Osteoblast (primary cell): ENCODE measurements at places on chromosomes 1 and 21.

DNA sequence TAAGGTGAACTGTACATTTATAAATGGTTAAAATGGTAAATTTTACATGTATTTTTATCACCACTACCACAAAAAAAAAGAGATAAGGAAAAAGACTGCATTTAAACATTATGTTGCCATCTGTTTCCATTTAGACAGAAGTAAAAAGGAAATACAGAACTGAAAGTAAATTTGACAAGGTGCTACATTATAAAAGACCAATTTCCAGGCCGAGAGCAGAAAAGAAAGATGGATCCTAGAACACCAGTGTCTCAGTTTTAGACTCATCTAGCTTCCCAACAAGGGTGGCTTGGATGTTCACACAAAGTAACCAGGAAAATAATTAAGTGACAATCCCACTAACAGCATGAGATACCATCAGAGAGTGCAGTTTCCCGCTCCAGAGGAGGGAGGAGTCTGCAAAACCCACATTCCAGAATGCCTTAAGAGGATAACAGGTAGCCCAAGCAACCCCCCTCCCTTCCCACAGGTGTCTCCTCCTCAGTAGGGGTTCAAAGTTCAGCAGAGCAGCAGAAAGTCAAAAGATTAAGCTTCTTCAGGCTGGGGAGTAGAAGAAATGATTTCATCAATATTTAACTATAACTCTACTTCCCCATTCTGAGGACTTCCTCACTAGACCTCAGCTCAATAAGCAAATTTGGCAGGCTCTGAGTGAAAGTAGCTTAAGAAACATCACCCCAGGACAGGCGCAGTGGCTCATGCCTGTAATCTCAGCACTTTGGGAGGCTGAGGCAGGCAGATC lies 11.8 kb downstream of the TPM3 start:
- DNase-seq: no peak

- DNase-seq: peak; percentile 88
Measured at GRCh38 chr1:11714831-11715575, 20.9 kb upstream of the AGTRAP start.

- no peak for DNase-seq
Measured at GRCh38 chr1:206737729-206738201, 32.8 kb upstream of the IL19 start.

GRCh38 chr1:31306278-31306677 lies 9.4 kb downstream of the ZCCHC17 start:
- DNase-seq: peak; percentile 85

DNA sequence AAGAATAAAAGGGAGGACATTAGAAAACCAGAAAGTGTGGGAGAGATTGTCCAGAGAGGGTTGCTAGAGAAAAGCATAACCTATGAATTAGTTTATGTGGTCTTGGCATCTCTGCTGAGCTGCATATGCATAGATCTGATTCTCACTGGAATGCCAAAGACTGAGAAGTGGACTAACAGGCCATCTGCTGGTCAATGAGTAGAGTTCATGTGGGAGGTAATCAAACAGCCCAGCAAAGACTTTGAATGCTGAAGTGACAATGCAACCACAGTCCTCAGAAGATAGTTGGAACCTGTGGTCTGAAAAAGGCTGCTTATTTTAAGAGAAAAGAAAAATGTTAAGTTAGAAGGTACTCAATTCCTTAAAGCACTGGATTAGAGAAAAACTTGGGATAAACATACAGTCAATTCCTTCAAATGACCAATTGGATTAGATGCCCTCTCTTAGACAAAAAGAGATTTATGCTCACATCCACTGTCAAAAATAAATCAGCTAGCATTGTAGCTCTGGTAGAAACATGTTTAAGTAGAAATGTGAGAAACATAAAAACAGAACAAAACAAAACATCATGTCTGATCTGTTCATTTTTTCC lies 382.8 kb downstream of the AMY1C start:
- no peak for DNase-seq

GRCh38 chr21:45970674-45971615 lies 10.6 kb upstream of the COL6A1 start:
- DNase-seq: peak; percentile 94

DNA sequence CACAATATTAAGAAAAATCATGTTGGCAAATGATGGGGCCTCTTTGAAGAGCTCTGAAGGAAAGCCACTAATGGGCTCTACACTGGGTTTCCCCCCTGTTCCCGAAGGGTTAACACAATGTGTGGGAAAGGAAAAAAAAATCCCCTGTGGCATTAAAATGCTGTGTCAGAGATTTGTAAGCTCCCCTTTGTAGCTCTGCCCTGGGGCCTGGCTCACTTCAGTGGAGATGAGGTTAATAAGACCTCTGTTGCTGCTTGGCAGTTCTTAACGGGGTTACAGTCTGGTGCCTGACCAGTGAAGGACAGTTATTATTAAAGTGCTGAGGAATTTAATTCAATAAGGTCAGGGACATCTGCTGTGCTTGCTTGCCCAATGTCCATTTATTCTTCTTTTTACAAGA lies 129.7 kb upstream of the UBE2U start:
- no peak for DNase-seq

- no peak for DNase-seq
Measured at GRCh38 chr1:198612471-198613260, 26.2 kb upstream of the PTPRC start.

DNA sequence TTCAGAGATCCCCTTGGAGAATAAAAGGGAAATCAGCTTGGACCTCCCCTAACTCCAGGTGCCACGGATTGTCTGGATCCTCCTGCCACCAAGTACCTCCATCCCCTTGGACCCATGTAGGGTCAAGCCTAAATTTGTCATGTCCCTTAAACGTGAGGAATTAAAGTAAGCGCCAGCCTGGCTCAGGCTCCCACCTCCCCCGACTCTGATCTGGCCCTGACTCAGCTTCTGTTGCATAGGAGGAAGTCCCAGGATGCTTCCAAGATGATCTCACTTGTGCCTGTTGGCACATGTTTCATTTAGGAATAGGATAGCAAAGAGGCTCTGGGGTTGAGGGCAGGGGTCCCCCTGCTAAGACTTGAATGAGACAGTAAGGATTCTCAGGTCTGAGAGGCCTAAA lies 231.9 kb upstream of the JUN start:
- DNase-seq: peak; percentile 64

- DNase-seq: no peak
Measured at GRCh38 chr21:41453761-41454160, 27.7 kb downstream of the MX1 start.

- DNase-seq: no peak
Measured at GRCh38 chr1:156803086-156803851, 13.4 kb downstream of the SH2D2A start.

- DNase-seq: no peak
Measured at GRCh38 chr1:40245686-40246085, 2.1 kb upstream of the TMCO2 start.

DNA sequence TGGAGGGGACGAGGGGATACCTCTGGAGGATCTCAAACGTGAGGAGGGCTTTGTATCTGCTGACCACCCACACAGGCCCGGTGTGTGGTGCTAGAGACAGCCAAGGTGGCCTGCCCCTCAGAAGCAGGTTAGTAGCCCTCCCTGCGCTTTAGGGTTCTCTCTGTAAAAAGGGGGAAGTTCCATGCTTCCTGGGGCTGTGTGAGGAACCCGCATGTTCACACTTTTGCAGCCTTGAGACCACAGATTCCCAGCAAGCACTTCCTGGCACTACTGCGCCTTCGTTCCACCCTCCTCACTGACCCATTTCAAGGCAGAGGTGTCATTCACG lies 7.9 kb upstream of the GUCA2B start:
- no peak for DNase-seq

DNA sequence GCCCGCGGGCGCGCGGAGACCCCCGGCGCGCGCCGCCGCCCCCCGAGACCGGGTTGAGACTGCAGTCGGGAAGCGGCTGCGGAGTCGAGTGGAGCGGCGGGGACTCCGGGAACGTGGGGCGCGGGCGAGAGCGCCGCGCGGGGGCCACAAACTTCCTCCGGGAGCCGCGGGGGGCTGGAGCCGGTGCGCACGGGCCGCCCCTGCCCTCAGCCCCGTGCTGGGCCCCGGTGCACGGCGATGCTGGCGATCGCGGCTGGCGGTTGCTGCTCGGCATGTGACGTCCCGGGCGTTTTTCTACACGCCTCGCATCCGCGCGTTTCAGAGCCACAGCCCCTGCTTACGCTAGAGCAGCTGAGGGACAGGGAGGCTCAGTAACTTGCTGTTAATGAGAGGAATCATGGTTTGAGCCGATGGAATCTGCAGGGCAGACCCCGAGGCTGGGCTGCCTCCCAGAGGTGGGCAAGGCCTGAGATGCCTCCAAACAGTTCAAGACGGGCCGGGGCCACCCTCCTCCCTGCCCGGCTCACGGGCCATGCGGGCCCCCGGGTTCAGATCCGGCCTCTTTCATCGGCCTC lies 520 bp downstream of the TMEM201 start:
- peak; percentile 92 for DNase-seq

GRCh38 chr1:29269382-29269781 lies 33.1 kb downstream of the PTPRU start:
- no peak for DNase-seq

- peak; percentile 64 for DNase-seq
Measured at GRCh38 chr1:24100945-24101737, 10.8 kb downstream of the MYOM3 start.

DNA sequence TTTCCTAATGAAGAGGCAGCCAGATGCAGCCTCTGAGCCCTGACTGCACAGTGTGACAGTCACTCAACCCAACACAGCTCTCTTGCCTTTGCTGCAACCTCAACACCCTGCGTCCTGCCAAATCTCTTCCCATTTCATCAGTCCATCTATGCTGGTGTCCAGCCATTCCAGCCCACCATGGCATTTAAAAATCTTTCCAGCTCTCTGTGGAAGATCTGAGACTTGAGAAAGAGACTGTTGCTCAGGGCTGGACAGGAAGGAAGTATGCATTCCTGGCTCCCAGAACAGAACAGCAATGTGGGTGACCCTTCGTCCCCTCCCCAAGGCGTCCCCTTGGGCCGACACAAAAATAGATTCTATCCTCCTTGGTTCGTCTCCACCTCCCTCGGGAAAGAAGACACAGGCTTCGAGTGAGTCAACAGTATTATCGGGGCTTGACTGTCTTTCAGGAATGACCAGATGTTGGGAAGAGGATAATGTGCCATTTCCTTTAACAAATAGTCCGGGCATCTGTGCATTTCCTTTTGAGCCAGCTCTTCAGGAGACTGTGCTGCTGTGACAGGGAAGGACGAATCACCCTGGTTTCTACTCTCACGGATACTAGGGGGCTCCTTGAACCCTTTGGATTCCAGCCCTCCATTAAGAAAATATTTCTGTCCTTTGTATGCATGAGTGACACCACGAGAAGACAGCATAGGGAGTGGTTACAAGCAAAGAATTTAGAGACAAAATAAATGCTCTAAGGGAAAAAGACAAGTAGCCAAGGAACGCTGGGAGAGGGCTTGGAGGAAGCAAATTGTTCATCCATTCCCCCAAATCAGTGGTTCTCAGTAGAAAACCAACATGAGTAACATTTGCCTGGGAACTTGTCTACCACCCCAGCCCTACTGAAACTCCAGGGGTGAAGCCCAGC lies 111.4 kb upstream of the CDC42BPA start:
- DNase-seq: no peak

- DNase-seq: no peak
Measured at GRCh38 chr1:73382966-73383365, 815.0 kb downstream of the LRRIQ3 start.

- no peak for DNase-seq
Measured at GRCh38 chr1:244154508-244154871, 103.4 kb downstream of the ZBTB18 start.

- DNase-seq: no peak
Measured at GRCh38 chr1:100891380-100891779, 3.3 kb downstream of the EXTL2 start.

- DNase-seq: peak; percentile 52
Measured at GRCh38 chr21:44357064-44357837, 3.8 kb downstream of the TRPM2 start.

- no peak for DNase-seq
Measured at GRCh38 chr1:116471241-116471640, 98.2 kb downstream of the ATP1A1 start.

GRCh38 chr1:15568387-15569073 lies 16.3 kb downstream of the AGMAT start:
- DNase-seq: no peak

- no peak for DNase-seq
Measured at GRCh38 chr1:168330285-168330684, 49.6 kb downstream of the TBX19 start.

- no peak for DNase-seq
Measured at GRCh38 chr1:206468571-206468970, 1.7 kb upstream of the IKBKE start.

- DNase-seq: no peak
Measured at GRCh38 chr1:220296981-220297380, 24.7 kb upstream of the RAB3GAP2 start.

- DNase-seq: no peak
Measured at GRCh38 chr1:227124473-227124872, 184.4 kb downstream of the COQ8A start.

GRCh38 chr1:98766255-98766654 lies 104.7 kb downstream of the SNX7 start:
- DNase-seq: no peak

GRCh38 chr1:11156441-11156840 lies 32.7 kb upstream of the ANGPTL7 start:
- no peak for DNase-seq

DNA sequence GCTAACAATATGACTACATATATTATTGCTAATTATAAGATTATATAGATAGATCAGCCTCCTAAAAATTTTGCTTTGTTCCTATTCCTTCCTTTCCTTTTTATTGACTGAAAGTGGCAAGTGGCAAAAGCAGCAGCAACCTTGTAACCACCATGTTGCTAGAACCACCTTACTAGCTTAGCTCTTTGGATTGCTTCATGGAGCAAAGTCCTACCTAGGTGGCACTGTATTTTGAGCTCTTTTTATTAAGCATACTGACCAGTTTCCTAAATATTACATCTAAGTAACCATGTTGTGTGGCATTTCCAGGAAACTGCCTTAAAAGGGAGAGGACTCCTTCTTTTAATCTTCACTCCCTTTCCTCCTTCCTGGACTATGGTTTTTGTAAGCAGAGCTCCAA lies 90.8 kb downstream of the UCHL5 start:
- no peak for DNase-seq

GRCh38 chr1:207841901-207842300 lies 69.0 kb downstream of the CD34 start:
- DNase-seq: no peak

DNA sequence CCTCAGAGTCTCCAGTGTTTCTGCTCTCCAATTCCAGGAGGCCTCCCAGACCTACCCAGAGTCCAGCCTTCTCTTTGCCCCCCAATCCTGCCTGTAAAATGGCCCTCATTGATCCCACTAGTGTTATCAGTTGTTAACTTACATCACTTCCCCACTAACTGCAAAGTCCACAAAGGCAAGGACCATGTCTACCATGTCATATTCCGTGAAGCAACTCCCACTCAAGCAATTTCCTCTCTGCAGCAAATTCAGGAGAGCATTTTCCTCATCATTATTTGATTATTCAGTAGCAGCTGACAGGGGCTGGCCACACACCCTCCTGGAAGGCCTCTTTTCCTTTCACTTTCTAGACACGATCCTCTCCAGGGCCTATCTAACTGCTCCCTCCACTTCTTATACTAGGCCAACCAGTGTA lies 153.5 kb downstream of the RERE start:
- no peak for DNase-seq

DNA sequence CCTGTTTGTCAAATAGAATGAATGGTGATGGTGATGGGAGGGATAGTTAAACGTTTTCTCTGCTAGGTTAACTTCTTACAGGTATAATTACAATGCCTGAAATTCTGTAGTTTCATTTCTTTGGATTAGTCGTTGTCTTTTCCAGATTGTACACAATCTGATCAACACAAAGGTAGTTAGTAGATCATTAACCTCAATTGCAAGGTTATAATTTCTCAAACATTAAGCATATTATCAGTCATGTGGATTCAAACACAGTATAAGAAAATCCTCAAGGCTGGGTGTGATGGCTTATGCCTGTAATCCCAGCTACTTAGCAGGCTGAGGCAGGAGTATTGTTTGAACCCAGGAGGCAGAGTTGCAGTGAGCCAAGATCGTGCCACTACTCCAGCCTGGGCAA lies 20.6 kb downstream of the SYNC start:
- no peak for DNase-seq
